ENCODE measurements at places on chromosomes 1 and 21. TPM values are rescaled to one million over a fixed set of nuclear protein-coding genes. Genes with fewer than 3 reads are reported as not detected.

MATN1 gene
- total RNA-seq: 0.26 TPM

USP48 gene
- total RNA-seq: 79.6 TPM

FAM72D gene
- total RNA-seq: 11.6 TPM

PLA2G2D gene
- total RNA-seq: not detected

AJAP1 gene
- total RNA-seq: not detected

S100B gene
- 16.3 TPM for total RNA-seq

CCDC30 gene
- total RNA-seq: 3.1 TPM

- H3K27ac ChIP-seq: no peak overlapping the region
- no peaks in the 10 kb centered on the region for H3K4me1 ChIP-seq
- H3K36me3 ChIP-seq: no peaks in the 10 kb centered on the region
Measured at GRCh38 chr1:38201431-38201830, 154.8 kb upstream of the POU3F1 start.

DNA sequence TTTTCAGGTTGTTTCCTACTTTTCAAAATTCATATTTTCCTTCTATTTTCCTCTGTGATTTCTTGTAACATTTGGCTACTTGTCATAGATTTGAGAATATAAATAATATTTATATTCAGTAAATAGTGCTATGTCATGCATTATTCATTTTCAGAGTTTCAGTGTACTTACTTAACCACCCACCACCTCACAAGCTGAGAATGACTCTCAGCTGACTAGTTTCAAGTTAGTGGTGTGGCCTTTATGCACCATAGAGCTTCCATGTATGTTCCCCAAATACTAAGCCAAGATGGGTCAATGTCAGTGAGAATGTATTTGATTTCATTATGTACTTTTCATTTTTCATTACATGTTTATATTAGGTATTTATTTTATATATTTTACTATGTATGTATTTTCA lies 56.9 kb upstream of the RGS1 start:
- H3K27ac ChIP-seq: no peak overlapping the region
- no peak for DNase-seq
- no peak overlapping the region for H3K4me3 ChIP-seq
- H3K27me3 ChIP-seq: peaks cover 2% of the 10 kb centered on the region
- H3K4me1 ChIP-seq: peaks cover 34% of the 10 kb centered on the region

DNA sequence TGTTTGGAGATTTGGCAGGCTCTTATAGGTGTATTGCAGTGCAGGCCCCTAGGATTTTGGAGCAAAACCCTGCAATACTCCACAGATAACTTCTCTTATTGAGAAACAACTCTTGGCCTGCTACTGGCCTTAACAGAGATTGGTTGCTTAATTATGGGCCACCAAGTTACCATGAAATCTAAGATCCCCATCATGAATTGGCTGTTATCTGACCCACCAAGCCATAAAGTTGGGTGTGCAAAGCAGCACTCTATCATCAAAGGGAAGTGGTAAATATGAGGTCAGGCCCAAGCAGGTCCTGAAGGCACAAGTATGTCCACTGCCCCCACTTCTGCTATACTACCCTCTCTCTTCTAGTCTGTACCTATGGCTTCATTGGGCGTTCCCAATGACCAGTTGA lies 130.0 kb upstream of the TNFSF4 start:
- H3K4me1 ChIP-seq: peaks cover 2% of the 10 kb centered on the region
- DNase-seq: no peak
- H3K4me3 ChIP-seq: no peak overlapping the region

DNA sequence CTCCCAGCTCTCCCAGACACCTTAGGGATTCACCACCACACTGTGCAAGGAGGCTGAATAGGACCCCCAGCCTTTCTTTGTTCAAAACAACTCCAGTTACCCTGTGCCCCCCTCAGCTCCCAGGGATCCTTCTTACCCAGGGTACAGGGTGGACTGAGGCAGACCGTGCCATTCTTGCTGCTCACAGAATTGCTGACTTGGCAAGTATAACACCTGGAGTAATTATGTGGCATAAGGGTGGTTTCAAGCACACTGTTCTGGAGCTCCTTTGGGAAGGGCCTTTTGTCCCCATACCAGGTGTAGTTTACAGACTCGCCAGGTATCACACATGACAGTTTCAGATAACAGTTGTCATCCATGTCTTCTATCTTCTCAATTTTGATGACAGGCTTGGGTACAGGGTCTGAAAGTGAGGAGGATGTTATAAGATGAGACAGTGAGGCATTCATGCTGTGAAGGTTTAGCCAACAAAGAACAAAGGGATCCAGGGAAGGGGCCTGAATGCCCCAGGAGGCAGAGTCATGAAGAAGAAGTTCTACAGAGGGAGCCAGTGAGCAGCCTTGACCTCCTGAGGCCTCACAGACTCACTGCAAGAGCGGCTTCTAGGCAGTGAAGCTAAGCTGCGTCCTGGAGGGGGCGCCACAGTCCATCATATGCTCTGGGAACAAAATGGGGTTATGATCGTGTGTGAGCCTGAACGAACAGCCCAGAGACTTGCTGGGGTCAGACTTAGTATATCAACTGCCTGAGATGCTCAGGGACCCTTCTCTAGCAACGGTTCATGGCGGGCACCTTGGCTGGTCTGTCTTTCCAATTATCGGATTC lies 30.3 kb downstream of the CD48 start:
- H3K4me3 ChIP-seq: peak overlapping the region; percentile 76
- H3K4me1 ChIP-seq: peaks cover 73% of the 10 kb centered on the region
- peaks cover 73% of the 10 kb centered on the region for H3K36me3 ChIP-seq
- no peaks in the 10 kb centered on the region for H3K27me3 ChIP-seq

DNA sequence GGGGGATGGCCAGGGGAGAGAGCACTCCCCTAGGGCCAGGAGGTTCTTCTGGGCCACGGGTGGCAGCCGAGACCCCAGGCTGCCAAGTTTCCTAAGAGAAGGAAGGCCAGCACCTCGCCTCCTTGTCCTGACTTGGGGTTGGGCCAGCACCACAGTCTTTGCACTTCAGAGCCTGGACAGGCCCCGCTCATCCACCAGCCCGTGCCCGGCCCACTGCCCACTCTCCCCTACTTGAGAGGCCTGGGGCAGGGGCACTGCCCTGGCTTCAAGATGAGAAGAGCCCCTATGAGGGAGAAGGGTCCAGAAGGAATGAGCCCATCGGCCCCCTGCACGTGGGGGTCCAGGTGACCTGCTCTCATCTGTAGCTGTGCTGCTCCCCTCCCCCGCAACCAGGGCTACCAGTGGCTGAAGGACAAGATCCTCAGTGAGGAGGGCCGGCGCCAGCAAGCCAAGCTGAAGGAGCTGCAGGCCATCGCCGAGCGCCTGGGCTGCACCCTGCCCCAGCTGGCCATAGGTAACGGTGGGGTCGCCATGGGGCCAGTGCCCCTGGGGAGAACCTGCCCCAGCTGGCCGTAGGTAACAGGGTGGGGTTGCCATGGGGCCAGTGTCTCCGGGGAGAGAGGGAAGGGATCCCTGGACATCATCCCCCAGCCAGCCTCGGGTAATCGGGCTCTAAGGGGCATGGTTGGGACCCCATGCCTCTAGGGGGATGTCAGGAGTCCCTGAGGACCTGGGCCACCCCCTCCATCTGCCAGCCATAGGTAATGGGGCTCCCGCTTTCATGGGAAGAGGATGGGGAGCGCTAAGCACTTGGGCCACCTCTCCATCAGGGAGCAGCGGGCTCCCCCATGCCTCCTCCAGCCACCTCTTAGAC lies 50.8 kb downstream of the KCNAB2 start:
- no peaks in the 10 kb centered on the region for H3K27me3 ChIP-seq
- no peak overlapping the region for H3K27ac ChIP-seq
- H3K4me3 ChIP-seq: no peak overlapping the region
- H3K4me1 ChIP-seq: peaks cover 1% of the 10 kb centered on the region
- DNase-seq: peak; percentile 30

GRCh38 chr1:150841626-150842025 lies 33.6 kb upstream of the CTSK start:
- H3K4me1 ChIP-seq: peaks cover 38% of the 10 kb centered on the region
- peak overlapping the region; percentile 68 for H3K27ac ChIP-seq
- H3K27me3 ChIP-seq: no peaks in the 10 kb centered on the region

DNA sequence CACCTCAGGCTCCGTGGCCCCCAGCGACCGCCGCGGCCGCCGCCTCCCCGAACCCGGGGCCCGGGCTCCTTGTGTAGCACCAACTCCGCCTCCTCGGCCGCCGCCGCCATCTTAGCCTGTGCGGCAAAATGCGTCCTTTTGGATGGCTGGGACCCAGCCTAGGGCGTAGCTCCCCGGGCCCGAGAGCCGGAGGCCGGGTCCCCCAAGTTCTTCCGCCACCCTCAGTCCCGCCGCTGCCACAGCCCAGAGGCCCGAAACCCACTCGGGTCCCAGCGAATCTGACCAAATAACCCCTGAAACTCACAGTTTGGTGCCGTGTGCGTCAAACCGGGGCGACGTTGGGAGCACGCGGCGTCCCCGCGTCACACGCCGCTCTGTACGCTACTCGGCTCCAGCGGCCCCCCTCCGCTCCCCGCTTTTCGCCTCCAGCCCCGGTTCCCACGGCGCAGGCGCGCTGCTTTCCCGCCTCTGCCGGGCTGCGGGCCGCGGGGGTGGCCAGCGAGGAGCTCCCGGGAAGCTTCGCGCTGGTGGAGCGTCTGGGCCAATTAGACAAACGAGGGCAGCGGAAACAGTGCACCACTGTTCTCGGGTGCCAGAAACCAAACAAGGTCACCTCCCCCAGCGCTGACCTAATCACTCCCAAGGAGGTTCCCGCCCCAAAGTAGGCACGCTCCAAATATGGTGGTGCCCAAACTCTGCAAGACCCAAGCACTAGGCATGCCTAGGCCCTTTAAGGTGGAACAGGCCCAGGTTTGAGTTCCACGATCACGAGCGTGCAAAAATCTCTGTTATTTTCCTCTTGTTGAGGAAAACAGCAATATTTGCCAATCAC lies at the start of gene ZNF644:
Gene ZNF644, minus strand, starts transcription at position 350 of the 832 bp plus-strand sequence. CDS start 39,682 bp downstream, outside the sequence.
- peak within 1 kb of the TSS; percentile 95 for H3K4me3 ChIP-seq
- H3K27ac ChIP-seq: peak within 1 kb of the TSS; percentile 99
- DNase-seq: peak; percentile 91
- peaks cover 15% of the 10 kb centered on the region for H3K36me3 ChIP-seq

DNA sequence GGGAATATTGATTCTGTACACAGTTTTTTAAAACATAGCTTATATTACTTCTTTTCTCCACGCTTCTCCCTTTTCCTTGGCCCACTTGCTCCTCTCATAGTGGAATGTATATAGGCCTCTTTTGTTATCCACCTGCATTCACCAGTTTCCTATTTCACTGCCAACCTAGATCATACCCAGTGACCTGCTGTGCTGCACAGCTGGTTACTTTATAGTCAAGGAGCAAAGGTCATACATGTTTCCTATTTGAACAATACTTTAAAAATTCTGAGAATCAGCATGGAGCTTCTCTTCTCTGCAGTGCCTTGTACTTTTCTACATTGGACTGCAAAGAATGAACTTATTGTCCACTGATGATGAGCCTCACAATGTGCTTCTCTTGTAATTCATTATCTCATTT lies 4.3 kb upstream of the SLC35D1 start:
- no peak overlapping the region for H3K27ac ChIP-seq
- DNase-seq: no peak
- peaks cover 7% of the 10 kb centered on the region for H3K4me1 ChIP-seq
- peaks cover 12% of the 10 kb centered on the region for H3K27me3 ChIP-seq
- H3K36me3 ChIP-seq: peaks cover 2% of the 10 kb centered on the region

DNA sequence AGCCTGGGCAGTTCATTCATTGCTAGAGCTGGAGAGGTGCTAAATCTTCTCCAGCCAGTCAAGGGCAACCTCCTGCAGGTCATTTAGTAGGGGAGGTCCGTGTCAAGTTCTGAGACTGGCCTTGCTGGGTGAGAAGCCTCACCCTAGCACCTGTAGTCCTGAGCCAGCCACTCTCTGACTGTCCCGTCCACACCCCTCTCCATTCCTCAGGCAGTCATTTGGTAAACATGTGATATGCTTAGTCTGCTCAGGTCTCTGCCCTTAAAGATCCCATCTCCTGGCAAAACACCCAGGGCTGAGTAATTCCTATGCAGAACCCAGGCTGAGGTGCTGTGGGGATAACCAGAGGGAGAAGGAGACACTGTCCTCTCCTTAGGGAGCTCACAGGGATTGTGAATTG lies 13.7 kb upstream of the IGFN1 start:
- peaks cover 32% of the 10 kb centered on the region for H3K27me3 ChIP-seq
- H3K27ac ChIP-seq: no peak overlapping the region
- peaks cover 2% of the 10 kb centered on the region for H3K4me1 ChIP-seq
- DNase-seq: no peak
- no peak overlapping the region for H3K4me3 ChIP-seq
- no peaks in the 10 kb centered on the region for H3K36me3 ChIP-seq

GRCh38 chr1:204350857-204351573 lies 8.7 kb downstream of the PLEKHA6 start:
- no peak overlapping the region for H3K27ac ChIP-seq
- peaks cover 3% of the 10 kb centered on the region for H3K4me1 ChIP-seq
- no peak overlapping the region for H3K4me3 ChIP-seq
- DNase-seq: no peak

GRCh38 chr1:118589238-118589846 lies 398.8 kb downstream of the TBX15 start:
- no peaks in the 10 kb centered on the region for H3K4me1 ChIP-seq
- no peak overlapping the region for H3K27ac ChIP-seq
- no peak for DNase-seq
- H3K36me3 ChIP-seq: no peaks in the 10 kb centered on the region
- no peaks in the 10 kb centered on the region for H3K27me3 ChIP-seq
- H3K4me3 ChIP-seq: no peak overlapping the region

DNA sequence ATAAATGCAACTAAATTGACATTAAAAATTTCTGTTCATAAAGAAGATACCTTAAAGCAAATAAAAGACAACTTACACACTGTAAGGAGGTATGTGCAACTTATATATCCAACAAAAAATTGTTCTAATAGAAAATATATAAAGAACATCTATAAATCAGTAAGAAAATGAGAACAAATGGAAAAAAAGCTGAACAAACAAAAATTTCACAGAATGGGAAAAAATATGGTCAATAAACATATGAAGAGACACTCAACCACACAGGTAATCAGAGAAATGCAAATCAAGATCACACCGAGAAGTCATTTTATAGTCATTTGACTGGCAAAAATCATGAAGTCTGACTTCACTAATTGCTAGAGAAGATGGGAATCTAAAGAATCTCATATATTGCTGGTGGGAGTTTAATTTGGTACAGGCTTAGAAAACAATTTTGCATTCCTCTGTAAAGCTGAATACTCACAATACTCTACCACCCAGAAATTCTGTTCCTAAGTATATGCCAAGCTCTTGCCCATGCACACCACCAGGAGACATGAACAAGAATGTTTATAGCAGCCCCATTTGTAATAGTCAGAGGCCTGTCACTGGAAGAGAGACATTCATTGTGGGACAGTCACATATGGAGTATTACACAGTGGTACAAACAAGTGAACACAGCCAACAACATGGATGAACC lies 22.0 kb upstream of the THEM5 start:
- peaks cover 33% of the 10 kb centered on the region for H3K36me3 ChIP-seq
- H3K4me1 ChIP-seq: peaks cover 8% of the 10 kb centered on the region
- no peak for DNase-seq
- H3K4me3 ChIP-seq: no peak overlapping the region

DNA sequence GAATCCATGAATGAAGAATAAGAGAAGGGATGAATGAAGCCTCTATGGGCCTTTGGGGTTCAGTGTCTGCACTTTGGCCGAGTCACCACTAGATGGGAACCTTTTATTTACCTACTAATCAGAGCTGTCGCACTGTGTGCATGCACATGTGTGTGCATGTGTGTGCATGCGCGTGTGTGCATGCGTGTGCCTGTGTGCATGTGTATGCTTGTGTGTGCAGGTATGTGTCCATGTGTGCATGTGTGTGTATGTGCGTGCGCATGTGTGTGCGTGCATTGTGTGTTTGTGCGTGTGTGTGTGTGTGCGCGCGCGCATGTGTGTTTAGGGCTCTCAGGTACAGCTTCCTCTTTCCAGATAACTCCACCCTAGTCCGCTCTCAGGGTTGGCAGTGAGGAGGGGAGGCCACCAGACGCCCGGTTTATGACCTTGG lies 20.4 kb upstream of the UBXN10 start:
- H3K4me1 ChIP-seq: peaks cover 2% of the 10 kb centered on the region
- H3K36me3 ChIP-seq: no peaks in the 10 kb centered on the region
- peaks cover 6% of the 10 kb centered on the region for H3K27me3 ChIP-seq
- DNase-seq: no peak
- no peak overlapping the region for H3K27ac ChIP-seq
- H3K4me3 ChIP-seq: no peak overlapping the region
